ENCODE measurements at places on chromosomes 11 and 22. TPM values are rescaled to one million over a fixed set of nuclear protein-coding genes. Genes with fewer than 3 reads are reported as not detected.

- H3K36me3 ChIP-seq, result no peaks in the 10 kb centered on the region
- H3K27me3 ChIP-seq, result no peaks in the 10 kb centered on the region
- H3K4me1 ChIP-seq, result no peaks in the 10 kb centered on the region
- DNase-seq, result no peak
These were observed 218.8 kb downstream of the PGR start for GRCh38 chr11:100910808-100911207.

GRCh38 chr22:35893698-35894097 is 134.9 kb downstream of the RBFOX2 start:
- peaks cover 42% of the 10 kb centered on the region for H3K4me1 ChIP-seq
- no peak overlapping the region for H3K27ac ChIP-seq
- peaks cover 8% of the 10 kb centered on the region for H3K36me3 ChIP-seq
- H3K27me3 ChIP-seq, result no peaks in the 10 kb centered on the region

DNA sequence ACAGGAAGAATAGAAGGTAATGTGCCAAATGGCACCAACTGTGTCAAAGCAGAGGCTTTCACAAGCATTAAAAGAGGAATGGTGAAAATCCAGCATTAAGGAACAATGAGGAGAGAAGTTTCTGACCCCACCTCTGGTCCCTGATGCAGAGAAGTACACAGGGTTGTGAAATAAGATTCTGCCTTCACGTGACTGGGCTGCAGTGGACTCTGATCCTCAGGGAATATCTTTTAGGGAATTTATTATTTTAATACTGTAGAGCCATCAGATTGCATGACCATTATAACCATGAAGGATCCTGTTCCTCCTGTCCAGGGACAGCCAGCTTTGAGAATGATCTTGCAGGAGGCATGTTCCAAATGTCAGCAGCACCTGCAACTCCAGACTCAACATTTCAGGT is 74.4 kb upstream of the FAR1 start:
- H3K27ac ChIP-seq, result no peak overlapping the region
- no peak overlapping the region for H3K4me3 ChIP-seq
- no peaks in the 10 kb centered on the region for H3K4me1 ChIP-seq
- H3K36me3 ChIP-seq, result no peaks in the 10 kb centered on the region
- no peak for DNase-seq
- peaks cover 51% of the 10 kb centered on the region for H3K27me3 ChIP-seq

Gene OMP
- total RNA-seq, result not detected

Gene C11orf86
- not detected for total RNA-seq

Gene TSPAN18
- 0.47 TPM for total RNA-seq

DNA sequence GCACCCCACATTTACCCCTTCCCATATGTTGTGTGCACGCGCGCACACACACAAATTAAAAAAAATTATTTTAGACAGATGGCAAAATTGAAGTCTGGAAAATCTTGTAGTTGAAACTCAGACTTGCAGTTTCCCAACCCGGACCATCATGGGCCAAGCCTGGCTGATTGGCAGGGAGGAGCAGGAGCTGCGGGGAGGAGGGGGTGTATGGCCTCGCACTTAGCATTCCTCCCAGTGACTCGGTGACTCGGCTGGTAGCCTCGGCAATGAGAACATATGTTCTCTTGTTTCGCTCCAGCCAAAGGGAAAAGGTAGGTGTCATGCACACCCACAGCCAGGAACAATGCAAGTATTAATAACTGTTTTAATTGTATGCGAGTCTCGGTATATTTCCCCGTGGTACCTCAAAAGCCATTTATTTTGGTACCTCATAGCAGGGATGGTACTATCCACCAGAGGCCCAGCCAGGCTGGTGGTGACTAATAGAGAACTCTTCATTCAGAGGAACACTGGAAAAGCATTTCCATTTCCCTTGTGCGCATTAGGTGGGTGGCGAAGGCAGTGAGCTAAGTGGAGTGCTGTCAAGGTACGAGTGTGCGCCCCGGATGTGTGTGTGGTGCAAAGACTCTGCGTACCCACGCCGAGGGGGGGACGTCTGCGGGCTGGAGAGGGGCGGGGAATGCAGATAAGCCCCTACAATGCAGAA is 92.5 kb downstream of the DSCAML1 start:
- DNase-seq, result no peak
- peaks cover 78% of the 10 kb centered on the region for H3K27me3 ChIP-seq
- H3K4me1 ChIP-seq, result no peaks in the 10 kb centered on the region

Gene APOL6
- total RNA-seq, result 7.2 TPM

DNA sequence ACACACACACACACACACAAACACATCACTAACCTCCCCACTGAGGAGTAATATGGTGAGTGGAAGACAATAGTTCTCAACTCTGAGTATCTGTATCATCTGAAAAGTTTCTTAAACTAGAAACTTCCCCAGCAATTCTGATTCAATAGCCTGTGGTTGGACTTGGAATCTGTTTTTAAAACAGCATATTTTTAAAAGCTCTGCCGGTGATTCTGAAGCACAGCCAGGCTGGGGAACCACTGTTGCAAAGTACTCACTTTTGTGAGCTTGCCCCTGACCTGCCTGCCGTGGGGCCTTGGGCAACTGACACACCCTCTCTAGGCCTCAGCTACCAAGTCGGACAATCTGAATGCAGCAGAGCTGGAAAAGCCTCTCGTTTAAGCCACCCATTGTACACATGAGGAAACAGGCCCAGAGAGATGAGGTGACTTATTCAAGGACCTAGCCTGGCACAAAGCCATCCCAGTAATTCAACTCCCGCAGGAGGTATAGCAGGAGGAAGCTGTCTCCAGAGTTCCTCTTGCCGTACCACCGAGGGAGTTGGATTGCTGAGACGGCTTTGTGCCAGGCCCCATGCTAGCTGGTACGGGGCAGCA is 8.9 kb downstream of the SLC15A3 start:
- H3K27me3 ChIP-seq, result peaks cover 28% of the 10 kb centered on the region
- no peak overlapping the region for H3K4me3 ChIP-seq
- H3K4me1 ChIP-seq, result no peaks in the 10 kb centered on the region
- DNase-seq, result peak; percentile 21

DNA sequence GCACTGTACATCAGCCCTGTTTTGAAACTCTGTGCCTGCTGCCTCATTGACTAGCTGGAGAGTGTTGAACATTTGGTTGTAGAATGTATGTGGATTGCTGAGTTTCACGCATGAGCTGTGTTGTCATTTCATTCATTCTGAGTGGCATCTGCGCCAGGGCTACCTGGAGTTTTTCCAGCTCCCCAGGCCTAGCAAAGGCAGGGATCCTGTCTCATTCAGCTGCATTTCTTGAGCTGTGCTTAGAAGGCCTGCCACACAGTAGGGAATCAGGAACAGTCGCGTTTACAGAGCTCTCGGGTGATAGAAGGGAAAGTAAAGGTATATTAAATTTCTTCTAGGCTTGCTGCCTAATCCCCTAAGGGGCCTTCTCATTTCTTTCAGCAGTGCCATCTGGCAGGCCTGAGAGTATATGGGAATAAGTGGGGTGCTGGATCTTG is 44.3 kb downstream of the PTPRJ start:
- H3K27me3 ChIP-seq, result no peaks in the 10 kb centered on the region
- no peaks in the 10 kb centered on the region for H3K4me1 ChIP-seq
- DNase-seq, result no peak
- no peak overlapping the region for H3K4me3 ChIP-seq

Gene OR5I1
- not detected for total RNA-seq

DNA sequence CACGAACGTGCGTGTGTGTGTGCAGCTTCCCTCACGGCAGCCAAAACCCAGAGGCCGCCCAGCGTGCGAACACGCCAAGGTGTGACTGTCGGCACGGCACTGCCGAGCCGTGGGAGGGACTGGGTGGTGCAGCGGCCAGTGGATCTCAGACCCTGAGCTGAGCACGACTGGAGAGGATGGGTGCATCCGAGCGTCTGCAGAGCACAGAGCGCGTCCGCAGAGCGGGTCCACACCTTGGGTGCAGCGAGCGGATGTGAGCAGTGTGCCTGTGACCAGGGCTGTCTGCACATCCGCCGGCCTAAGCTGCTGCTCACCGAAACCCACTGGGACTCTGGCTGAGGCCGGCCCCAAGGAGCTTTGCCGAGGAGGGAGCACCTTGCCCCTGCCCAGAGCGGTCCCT is 22.7 kb downstream of the PTDSS2 start:
- H3K4me1 ChIP-seq, result no peaks in the 10 kb centered on the region
- H3K27me3 ChIP-seq, result no peaks in the 10 kb centered on the region
- peaks cover 6% of the 10 kb centered on the region for H3K36me3 ChIP-seq
- no peak overlapping the region for H3K27ac ChIP-seq
- H3K4me3 ChIP-seq, result no peak overlapping the region

GRCh38 chr11:58742981-58743880 is 11.5 kb upstream of the GLYAT start:
- no peak overlapping the region for H3K27ac ChIP-seq
- H3K36me3 ChIP-seq, result no peaks in the 10 kb centered on the region
- DNase-seq, result no peak
- H3K27me3 ChIP-seq, result no peaks in the 10 kb centered on the region
- no peaks in the 10 kb centered on the region for H3K4me1 ChIP-seq
- no peak overlapping the region for H3K4me3 ChIP-seq

- H3K27me3 ChIP-seq, result no peaks in the 10 kb centered on the region
- H3K36me3 ChIP-seq, result peaks cover 11% of the 10 kb centered on the region
- DNase-seq, result peak; percentile 83
- H3K27ac ChIP-seq, result peak within 1 kb of the TSS; percentile 76
These were observed at the start of gene ARHGEF17 for GRCh38 chr11:73308003-73308960. TSS of gene ARHGEF17 (plus strand) at chr11:73308276. CDS start at chr11:73308639, 363 bp downstream.

Gene SLC22A6
- not detected for total RNA-seq

Gene KDELR3
- 11.5 TPM for total RNA-seq

DNA sequence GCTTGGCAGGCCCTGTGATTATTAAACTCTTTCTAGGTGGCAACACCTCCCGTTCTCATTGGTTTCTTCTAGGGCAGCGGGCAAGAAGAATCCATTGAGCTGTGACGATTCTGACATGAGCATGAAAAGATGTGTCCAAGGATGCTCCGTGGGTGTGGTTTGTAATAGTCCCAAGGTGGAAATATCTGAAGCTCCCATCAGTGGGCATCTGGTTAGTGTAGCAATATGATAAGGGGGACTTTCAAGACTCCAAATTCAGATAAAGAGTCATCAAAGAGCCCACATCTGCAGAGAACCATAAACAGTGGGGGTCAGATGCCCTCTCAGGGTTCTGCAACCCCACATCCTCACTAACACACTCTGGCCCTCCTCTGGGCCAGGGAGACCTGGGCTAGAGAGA is 42.6 kb downstream of the TST start:
- peaks cover 10% of the 10 kb centered on the region for H3K4me1 ChIP-seq
- no peaks in the 10 kb centered on the region for H3K36me3 ChIP-seq
- no peak overlapping the region for H3K27ac ChIP-seq
- DNase-seq, result no peak

- H3K27me3 ChIP-seq, result no peaks in the 10 kb centered on the region
- no peak for DNase-seq
- H3K4me1 ChIP-seq, result no peaks in the 10 kb centered on the region
- no peaks in the 10 kb centered on the region for H3K36me3 ChIP-seq
These were observed 256.5 kb downstream of the MN1 start for GRCh38 chr22:27545085-27545484.

- no peaks in the 10 kb centered on the region for H3K36me3 ChIP-seq
- no peaks in the 10 kb centered on the region for H3K27me3 ChIP-seq
- DNase-seq, result no peak
- no peak overlapping the region for H3K4me3 ChIP-seq
- H3K27ac ChIP-seq, result peak overlapping the region; percentile 2
These were observed 64.7 kb downstream of the MTMR3 start for GRCh38 chr22:29947410-29948384.

Gene OR5D13
- total RNA-seq, result not detected

GRCh38 chr11:113493206-113493605 is 18.0 kb upstream of the DRD2 start:
- H3K27ac ChIP-seq, result no peak overlapping the region
- H3K4me1 ChIP-seq, result no peaks in the 10 kb centered on the region
- peaks cover 10% of the 10 kb centered on the region for H3K27me3 ChIP-seq
- no peak for DNase-seq

GRCh38 chr11:56716379-56716854 is 17.5 kb downstream of the OR9G1 start:
- no peaks in the 10 kb centered on the region for H3K36me3 ChIP-seq
- H3K4me1 ChIP-seq, result no peaks in the 10 kb centered on the region
- DNase-seq, result peak; percentile 73
- no peak overlapping the region for H3K4me3 ChIP-seq

Gene TRIM34
- 2.1 TPM for total RNA-seq

DNA sequence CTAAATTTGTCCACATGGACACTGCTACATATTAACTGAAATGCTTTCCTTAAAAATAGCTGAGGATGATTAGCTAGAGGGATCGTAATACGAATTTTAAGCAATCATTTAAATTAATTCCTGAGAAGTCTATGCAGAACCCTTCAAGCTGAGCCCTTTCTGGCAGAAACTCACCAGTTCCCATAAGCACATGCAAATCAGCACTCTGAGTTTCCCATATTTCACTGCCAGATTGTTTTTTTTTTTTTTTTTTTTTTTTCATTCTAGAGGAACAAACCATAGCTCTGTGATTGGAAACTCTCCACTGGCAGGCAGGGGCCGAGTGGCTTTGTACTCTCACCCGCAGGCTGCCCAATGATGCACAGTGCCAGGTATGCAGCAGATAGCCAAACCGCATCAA is 145.6 kb downstream of the EFCAB6 start:
- no peaks in the 10 kb centered on the region for H3K36me3 ChIP-seq
- no peak overlapping the region for H3K27ac ChIP-seq
- H3K4me3 ChIP-seq, result no peak overlapping the region
- peaks cover 48% of the 10 kb centered on the region for H3K27me3 ChIP-seq
- DNase-seq, result no peak

GRCh38 chr11:57798905-57799559 is 37.4 kb downstream of the CTNND1 start:
- peaks cover 20% of the 10 kb centered on the region for H3K4me1 ChIP-seq
- peak overlapping the region; percentile 64 for H3K27ac ChIP-seq
- H3K36me3 ChIP-seq, result peaks cover 80% of the 10 kb centered on the region
- H3K4me3 ChIP-seq, result no peak overlapping the region
- DNase-seq, result peak; percentile 87
- H3K27me3 ChIP-seq, result no peaks in the 10 kb centered on the region
